LHCN-M2 (cell line): ENCODE measurements at places on chromosomes 13 and 19. TPM values are rescaled to one million over a fixed set of nuclear protein-coding genes. Genes with fewer than 3 reads are reported as not detected.

The CYSLTR2 gene
- total RNA-seq = not detected in 2 replicates

The FXYD3 gene
- not detected in 2 replicates for total RNA-seq

The CD70 gene
- 3.3 and 6.5 TPM in 2 replicates for total RNA-seq

The ZNF345 gene
- 1.5 and 2.6 TPM in 2 replicates for total RNA-seq

The SPC24 gene
- 105 and 142 TPM in 2 replicates for total RNA-seq

The NEK3 gene
- 10.3 and 13.8 TPM in 2 replicates for total RNA-seq

The CACNG8 gene
- total RNA-seq = under 0.01 and 0.06 TPM in 2 replicates

The PGLYRP2 gene
- not detected in 2 replicates for total RNA-seq

The CEP89 gene
- total RNA-seq = 18.5 and 21.4 TPM in 2 replicates

The IZUMO4 gene
- total RNA-seq = 0.83 and 1.2 TPM in 2 replicates

The PHLDB3 gene
- total RNA-seq = 7.9 and 10.0 TPM in 2 replicates

The PSG1 gene
- 0.13 and 1.4 TPM in 2 replicates for total RNA-seq

DNA sequence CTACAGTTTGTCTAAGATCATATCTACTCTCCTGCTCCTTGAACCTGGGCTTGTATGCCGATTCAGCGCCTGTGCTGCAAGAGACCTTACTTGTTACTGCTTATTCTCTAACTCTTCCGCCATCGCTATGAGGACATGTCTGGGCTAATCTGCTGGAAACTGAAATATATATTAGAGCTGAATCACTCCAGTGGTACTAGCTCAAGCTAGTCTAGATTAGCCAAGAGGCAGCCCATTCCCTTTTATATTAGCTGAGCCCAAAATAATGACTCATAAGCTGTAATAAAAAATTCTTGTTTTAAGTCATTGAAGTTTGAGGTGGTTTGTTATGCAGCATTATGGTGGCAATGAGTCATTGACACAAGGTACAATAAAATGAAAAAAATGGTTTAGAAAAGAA lies 52.8 kb downstream of the SLC6A16 start:
- DNase-seq = peak; percentile 80

GRCh38 chr19:48354332-48354992 lies 9.3 kb downstream of the TMEM143 start:
- DNase-seq = no peak

DNA sequence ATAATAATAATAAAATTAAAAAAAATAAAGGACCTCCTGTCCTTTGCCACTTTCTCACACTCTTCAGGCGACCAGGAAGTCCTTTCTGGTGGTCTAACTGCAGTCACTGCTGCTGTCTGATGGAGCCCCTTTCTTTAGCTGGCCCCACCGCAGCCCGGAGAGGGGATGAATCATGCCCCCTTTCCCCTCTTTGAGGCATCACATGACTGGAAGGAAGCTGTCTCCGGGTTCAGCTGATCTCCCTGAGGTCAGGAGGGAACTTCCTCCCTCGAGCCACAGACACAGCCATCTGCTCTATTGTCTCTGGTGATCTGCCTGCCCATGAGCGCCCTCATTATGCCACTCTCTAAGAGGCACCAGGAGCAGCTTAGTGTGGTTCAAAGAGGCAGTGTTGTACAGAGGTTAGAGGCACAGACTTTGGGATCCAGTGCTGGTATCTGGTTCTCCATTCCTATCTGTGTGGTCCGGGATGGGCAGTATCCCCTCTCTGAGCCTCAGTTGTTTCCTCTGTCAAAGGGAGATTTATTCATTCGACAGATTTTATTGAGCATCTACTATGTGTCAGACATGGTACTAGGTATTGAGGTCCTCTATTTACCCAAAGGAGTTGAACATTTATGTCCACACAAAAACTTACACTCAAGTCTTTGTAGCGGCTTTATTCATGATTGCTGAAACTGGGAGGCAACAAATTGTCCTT lies 30.0 kb downstream of the VAV1 start:
- no peak for DNase-seq

DNA sequence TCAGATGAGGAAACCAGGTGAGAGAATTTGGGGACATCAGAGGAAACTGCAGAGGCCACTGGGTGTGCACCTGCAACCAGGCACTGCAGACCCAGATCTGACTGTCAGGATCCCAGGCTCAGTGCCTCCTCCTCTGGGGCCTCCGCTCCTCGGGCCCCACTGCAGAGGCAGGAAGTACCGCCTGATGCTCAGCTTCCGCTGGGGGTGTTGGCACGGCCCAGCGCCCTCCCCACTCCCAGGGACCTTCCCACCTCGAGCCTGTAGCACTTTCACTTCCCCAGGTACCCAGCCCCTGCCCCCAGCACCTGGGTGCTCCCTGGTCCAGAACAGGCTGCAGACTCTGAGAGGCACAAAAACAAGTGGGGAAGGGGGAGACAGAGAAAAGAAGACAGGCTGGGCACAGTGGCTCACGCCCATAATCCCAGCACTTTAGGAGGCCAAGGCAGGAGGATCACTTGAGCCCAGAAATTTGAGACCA lies 1.4 kb upstream of the CD37 start:
- no peak for DNase-seq

- DNase-seq = no peak
These were observed 60.5 kb downstream of the ZMYM2 start for GRCh38 chr13:20019043-20019442.

- DNase-seq = no peak
These were observed 126.0 kb downstream of the RAP2A start for GRCh38 chr13:97559981-97560380.

DNA sequence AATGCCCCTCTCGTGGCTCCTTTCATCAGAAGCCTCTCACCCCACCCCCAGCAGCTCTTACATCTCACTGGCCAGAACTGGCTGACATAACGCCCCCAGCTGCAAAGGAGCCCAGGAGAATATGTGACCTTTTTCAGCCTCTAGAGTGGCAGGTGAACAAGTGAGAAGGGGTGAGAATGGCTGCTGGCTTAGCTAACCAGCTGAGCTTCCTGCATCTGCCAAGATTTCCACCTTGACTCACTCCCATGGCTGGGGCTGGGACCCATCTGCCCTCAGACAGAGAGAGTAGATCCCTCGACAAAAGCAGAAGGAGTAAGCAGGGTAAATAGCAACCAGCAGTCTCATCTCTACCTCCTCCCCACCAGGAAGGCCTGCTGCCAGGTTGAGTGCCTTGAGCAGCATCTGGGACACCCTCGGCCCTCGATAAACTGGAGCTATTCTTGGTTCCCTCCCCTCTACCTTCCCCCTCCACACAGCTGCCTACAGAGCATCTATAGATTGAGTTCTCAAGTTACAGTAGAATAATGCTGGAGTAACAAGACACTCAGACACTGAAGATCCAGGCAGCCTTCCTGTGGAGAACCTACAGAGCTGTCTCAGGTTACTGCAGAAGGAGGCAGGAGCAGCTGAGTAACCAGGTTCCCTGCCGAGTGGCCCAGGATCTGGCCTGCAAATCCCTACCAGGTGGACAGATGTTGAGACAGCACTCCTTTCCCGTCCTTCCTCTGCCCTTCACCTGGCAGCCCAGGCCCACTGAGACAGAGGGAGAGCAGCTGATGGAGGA lies 15.5 kb downstream of the KASH5 start:
- no peak for DNase-seq

- DNase-seq = no peak
These were observed 53.8 kb downstream of the MLLT1 start for GRCh38 chr19:6226012-6226411.

GRCh38 chr13:30959678-30960077 lies 27.2 kb downstream of the TEX26 start:
- DNase-seq = no peak

- peak; percentile 62 for DNase-seq
These were observed 46.4 kb downstream of the CELF5 start for GRCh38 chr19:3270902-3271301.

- no peak for DNase-seq
These were observed 1.3 kb downstream of the ISOC2 start for GRCh38 chr19:55459950-55460657.

- DNase-seq = peak; percentile 34
These were observed 525.1 kb downstream of the LMO7 start for GRCh38 chr13:76160961-76161925.

- DNase-seq = peak; percentile 61
These were observed 9.1 kb upstream of the LHFPL6 start for GRCh38 chr13:39612023-39612637.

DNA sequence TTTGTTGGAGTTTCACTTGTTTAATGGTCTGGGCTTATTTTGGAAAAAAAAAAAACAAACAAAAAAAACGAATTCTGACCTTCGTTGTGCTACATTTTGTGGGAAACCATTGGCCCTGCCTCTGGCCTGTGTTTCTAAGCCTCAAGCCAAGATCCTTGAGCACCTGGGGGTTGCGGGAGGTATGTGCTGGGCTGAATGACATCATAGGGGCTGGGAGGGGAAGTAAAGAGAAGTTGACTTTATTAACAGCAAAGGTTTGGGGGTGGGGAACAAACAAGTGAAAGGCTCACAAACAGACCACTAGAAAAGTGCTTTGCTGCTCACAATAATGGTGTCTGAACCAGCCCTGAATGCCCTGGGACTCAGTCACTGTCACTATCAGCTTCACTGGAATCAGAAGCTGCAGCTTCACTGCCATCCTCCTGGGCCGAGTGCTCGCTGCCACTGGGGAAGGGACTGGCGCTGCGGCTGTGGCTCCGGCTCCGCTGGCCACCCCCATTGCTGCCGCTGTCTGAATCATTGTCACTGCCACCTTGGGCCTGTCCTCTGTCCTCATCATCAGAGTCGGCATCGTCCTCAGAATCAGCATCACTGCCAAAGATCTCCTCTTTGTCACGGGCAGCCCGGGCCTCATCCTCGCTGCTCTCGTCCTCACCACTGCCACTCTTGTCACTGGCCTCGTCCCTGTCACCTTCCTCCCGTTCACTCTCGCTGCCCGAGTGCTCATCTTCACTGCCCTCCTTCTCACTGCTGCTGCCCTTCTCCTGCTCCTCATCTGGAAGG lies 5.1 kb downstream of the PAF1 start:
- DNase-seq = no peak

DNA sequence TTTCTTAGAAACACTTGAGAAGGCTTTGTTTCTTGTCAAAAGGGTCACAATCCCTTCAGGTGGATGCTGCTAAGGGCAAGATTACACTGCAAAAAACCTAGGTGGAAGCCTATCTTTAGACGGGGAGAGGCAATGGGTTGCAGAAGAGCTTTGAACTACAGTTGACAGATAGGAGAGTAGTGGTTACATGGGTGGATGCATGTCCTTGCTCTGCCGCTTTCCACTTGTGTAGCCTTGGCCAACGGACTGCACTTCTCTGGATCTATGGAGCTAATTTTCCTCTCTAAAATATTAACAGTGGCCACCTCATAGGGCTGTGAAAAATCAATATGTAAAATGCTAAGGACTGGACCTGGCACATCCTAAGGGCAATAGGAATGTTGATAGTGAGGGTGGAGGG lies 980 bp downstream of the BCKDHA start:
- no peak for DNase-seq

GRCh38 chr13:34078334-34078999 lies 260.5 kb downstream of the RFC3 start:
- peak; percentile 85 for DNase-seq

GRCh38 chr19:3970313-3970807 lies 539 bp downstream of the DAPK3 start:
- DNase-seq = no peak

GRCh38 chr19:51173681-51174080 lies 31.6 kb downstream of the SIGLEC7 start:
- no peak for DNase-seq

DNA sequence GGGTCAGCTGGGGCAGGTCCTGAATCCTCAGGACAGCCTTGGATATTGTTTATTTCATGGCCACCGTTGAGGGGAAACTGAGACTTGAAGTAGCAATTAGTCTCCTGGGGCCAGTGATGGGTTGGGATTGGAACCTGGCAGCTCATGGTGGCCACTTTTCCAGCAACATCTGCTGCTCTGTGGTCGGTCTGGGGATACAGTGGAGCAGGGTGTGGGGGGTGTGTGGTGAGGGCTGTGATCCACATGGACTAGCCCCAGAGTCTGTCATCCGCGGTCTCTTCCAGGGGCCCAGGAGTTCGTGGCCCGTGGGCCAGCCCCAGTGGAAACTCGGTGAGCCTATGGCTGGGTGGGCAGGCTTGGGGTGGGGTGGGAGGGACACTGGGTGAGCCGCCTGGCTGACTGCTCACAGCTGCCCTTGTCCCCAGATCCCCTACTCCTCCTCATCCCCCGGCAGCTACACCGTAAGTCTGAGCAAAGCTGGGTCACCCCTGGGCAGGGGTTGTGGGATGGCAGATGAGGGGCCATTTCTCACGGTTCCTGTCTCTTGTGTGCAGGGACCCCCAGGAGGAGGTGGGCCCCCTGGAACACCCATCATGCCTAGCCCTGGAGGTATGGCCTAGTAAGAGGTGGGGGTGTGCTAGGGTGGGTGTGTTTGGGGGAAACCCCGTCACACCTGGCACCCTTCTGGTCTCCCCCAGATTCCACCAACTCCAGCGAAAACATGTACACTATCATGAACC lies 5.5 kb downstream of the ISYNA1 start:
- no peak for DNase-seq

- DNase-seq = no peak
These were observed 12.1 kb downstream of the FUT6 start for GRCh38 chr19:5827342-5827890.

- DNase-seq = peak; percentile 31
These were observed 25.6 kb downstream of the IPO5 start for GRCh38 chr13:97979051-97979450.

DNA sequence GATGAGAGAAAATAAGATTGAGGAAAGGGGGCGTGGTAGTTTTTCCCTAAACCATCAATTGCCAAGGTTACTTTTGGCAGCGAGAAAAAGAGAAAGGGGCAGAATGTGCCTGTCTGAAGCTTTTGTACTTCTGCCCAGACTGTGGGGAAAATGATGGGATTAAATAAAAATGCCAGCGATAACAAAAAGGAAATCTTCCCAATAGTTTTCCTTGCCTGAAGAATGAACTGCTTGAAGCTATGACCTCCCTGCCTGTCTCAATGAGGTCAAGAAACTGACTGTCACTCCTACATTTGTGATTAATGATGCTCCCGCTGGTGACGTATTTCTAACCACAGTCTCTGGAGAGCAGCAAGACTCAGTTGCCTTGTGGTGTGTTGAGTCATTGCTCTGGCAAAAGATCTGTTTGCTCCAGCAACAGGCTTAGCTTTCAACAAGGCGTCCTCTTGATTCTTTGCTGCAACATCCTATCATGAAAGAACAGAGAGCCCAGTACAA lies 1051.5 kb downstream of the DIAPH3 start:
- DNase-seq = peak; percentile 84
